ENCODE measurements at places on chromosomes 5 and 9. TPM values are rescaled to one million over a fixed set of nuclear protein-coding genes. Genes with fewer than 3 reads are reported as not detected.

GRCh38 chr5:81208904-81209303, 24.2 kb upstream of the CKMT2 start:
- DNase-seq, result no peak

DNA sequence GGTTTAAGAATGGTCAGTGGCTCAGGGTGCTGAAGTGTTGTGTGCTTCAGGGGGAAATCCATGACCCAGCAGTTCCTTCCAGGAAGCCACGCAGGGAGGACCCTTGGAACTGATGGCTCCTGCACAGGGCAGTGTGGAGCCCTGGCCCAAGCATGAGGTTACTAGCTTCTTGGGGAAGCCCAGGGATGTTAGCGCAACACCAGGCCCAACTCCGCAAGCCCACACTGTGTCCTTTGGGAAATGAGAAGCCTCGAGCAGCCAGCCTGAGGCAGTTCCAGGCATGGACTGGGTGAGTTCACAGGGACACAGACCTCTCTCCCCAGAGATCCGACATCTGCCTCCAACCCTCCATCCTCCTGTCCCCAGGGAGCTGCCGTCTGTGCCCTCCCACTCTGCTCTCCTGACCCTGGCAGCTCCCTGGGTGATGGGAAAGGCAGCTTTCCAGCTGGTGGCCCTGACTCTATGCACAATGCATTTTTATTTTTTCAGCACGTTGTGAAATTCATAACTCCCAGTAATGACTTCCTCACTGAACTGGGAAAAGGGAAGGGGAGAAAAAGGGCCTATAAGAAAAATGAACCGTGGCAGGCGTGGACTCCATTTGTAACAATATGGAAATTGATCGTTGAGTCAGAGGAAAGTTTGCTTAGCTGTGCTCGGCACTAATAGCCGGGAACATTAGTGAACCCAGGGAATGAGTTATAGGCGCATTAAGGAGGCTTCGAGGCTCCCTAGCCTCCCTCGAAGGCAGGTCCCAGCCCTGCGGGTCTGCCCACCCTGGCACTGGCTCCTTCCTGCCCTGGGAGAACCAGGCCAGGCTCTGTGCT, 34.1 kb downstream of the LMX1B start:
- DNase-seq, result no peak

- DNase-seq, result peak; percentile 19
Observed at GRCh38 chr9:29456940-29457339, 1883.7 kb upstream of the C9orf72 start.

DNA sequence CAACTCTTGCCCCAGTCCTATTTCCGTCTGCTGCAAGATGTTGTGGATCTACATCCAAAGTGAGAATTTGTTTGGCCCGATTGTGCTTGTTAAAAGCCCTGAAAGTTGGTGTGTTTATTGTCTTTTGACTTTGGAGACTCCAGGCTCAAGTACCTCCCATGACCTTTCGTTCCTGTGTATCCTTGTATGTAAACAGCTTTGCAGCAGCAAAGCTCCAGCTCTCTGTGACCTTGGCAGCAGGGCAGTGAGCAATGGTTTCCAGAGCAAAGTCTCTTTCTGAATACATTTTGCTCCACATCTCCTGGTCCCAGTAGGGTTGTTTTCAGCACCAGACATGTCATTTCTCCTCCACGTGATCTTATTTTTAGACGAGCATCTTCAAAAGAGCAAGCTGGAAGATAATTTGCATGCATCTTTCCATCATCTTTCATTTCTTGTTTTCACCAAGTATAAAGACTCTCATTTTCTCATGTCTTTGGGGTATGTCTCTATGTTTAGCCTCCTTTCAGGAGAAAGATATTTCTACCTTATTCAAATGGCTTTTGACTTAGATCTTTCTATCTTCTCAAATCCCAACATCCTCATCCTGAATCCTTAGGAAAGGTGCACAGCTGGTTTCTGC, 68.1 kb upstream of the ERCC6L2 start:
- DNase-seq, result peak; percentile 30

DNA sequence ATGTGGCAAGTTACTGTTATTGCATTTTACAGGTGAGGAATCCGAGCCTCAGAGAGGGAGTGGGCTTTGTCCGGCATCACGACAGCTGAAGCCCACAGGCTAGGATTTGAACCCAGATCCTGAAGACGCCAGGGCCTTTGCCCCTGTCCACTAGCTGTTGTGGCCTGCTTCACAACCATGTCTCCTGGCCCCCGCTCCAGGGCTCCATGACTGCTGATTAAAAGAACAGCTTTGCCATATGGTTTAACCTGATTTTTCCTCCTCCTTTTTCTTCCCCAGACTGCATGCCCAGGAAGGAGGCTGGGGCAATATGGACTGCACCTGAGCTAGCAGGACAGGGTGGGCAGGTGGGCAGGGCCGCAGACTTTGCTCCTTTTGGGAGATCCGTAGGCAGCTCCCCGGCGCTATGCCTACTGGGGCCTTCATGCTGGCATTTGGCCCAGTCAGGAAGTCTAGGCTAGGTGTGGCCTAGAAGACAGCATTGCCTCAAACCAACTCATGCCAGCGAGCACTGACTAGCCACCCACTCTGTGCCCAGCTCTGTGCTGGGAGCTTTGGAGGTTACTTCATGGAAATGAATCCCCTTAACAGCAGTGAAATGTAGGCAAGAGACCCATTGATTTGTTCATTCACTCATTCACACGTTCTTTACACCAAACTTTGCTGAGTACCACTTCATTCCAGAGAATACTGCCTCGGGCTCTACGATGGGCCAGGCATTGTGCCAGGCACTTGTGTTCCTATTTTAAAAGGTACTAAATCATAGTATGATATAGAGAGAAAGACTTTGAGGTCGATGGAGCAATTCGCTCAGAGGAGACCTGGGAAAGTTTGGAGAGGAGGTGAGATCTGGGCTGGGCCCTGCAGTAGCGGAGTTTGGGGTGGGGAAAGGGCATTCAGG, 94.3 kb upstream of the CPEB4 start:
- DNase-seq, result no peak

SLF1 gene
- total RNA-seq, result 6.0 TPM

OGN gene
- total RNA-seq, result 0.11 TPM
